ENCODE measurements at places on chromosomes 16 and 17.

DNA sequence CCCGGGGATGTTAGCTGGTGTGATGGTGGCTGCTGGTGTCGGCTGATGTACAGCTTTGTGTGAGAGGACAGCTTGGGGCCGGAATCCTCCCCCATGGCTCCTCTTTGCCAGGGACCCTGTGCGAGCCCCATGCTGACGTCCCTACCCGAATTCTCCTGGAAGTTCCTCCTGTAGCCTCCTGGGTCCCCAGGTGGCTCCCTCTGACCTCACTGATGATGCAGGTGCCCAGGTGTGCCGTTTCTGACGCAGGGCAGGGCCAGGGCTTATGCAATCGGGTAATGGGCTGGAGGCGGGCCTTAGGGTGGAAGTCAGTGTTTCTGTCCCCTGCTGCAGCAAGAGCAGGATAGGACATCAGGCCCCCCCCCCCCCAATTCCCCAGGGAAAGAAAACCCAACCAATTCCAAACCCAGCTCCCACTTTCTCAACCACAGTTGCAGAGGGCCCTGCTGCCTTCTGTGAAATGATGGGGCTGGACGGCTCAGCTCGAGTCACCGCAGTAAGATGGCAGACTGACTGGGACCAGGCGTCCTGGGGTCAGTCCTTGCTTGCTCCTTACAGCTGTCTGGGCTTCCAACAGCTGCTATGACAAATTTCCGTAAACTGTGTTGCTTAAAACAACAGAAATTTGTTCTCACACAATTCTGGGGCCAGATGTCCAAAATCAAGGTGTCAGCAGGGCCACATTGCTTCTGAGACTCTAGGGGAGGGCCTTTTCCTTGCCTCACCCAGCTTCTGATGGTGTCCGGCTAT, 139.0 kb upstream of the PLCG2 start:
- no peak for DNase-seq

DNA sequence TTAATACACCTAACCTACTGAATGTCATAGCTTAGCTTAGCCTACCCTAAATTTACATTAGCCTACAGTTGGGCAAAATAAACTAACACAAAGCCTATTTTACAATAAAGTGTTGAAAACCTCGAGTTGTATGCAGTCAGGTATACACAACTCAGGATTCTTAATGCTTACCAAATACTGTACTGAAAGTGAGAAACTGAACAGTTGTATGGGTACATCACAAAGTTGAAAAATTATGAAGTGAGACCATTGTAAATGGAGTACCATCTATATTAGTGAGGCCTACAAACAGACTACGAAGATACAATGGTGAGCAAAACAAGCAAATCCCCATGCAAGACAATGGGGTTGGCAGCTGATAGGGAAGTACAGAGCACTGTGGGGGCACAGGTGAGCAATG, 79.7 kb downstream of the VAT1L start:
- DNase-seq = no peak

DNA sequence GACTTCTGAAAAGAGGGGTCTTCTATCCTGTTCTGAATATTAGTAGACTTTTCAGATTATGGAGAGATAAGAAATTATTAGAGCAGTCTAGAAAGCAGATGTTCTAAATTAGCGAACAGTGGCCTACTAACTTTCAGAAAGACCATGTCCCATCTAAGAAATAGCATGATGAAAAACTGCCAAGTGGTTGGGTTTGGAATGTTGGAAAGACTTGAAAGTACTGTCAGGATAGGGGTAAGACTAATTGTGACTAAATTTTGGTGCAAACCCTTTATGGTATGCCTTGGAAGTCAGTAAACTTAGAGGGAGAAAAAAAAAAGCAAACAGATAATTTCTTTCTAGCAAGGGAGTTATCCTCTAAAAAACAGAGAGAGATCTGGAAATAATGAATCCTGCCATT, 41.1 kb downstream of the TANGO6 start:
- DNase-seq = no peak

DNA sequence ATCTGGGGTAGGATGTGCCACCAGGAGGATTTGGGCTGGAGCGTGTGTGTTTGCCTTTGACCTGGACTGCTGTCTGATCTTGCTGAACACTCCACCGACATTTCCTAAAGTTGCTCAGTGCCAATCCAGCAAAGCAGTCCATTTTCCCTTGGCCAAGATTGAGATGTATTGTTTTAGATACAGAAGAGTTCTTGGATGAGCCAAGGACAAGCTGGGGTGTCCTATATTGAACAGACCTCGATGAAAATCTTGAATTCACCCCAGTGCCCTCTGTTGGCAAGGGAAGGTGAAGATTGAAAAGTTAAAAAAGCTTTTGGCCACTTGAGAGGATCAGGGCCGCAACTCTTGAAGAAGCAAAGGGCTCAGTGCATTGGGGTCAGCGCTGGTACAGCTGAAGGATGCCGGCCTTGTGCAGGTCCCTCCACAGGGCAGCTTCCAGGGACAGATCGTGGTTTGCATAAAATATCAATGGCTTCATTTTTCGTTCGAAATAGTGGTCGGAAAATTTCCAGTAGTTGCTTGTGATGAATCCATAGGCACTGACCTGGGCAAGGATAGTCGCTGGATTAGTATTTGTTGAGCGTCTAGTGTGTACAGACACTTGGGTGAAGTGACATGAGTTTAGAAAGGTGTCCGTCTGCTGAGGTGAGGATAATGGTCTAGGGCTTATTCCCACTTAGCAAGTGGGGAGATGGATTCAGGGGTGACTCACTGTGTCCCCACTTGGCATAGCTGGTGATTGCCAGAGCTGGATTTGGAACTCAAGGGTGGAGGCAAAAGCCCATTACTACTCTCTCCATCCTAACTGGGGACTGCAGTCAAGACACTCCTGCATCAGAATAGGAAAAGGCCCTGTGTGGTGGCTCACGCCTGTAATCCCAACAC, 19.7 kb downstream of the ST6GALNAC2 start:
- DNase-seq = no peak

DNA sequence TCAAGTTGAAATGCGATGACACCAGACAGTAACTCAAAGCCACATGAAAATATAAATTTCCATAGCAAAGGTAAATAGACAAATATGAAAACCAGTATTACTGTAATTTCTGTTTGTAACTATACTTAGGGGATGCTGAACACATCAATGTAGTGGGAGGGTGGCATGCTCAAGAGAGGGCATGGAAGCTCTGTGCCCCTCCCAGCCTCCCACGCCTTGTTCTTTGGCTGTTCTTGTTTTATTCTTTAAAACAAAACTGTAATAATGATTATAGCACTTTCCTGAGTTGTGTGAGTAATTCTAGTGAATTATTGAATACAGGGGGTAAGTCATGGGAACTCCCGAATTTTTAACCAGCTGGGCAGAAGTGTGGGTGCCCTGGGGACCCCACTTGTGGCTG, 11.0 kb upstream of the GPT2 start:
- no peak for DNase-seq

DNA sequence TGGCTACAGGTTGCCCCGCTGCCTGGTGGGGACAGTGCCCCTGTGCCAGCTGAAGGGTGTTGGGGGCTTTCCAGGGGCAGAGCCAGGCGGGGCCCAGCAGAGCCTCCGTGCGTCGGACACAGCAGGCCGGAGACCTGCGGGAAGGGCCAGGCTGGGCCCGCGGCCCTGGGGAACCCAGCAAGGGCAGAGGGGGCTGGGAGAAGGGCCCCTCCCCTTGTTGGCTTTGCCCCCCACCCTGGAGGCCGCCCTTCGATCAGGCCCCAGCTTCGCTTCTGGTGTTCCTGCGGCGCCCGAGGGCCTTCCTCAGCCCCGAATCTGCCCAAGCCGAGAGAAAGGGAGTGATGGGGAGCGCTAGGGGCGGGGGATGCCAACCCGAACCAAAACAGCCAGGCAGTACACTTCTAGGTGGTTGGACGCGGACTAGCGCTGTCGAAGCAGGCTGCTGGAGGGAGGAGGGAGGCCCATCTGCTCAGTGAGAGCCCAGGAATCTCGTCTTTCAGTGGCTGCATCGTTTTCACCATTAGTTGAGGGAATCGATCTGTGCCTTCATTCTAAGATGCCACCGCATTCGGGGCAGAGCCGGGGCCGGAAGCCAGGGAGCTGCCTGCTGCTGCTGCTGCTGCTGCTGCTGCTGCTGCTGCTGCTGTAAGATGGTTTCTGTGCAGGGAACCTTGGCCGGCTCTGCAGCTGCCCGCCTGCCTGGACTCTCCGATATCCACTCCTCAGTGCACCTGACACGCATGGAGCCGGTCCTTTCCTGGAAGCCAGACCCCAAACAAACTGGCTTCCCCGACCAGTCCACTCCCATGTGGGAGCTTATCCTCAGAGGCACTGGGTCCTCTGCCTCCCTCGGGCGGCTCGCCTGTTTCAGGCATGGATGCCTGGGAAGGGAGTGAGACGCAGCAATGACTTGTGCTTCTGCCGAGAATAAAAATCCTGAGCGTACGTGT, 1.7 kb downstream of the JPH3 start:
- DNase-seq = no peak

GRCh38 chr16:86510465-86511261, at the start of gene FOXF1:
TSS of gene FOXF1 (plus strand) at chr16:86510527. CDS start at chr16:86510570, 43 bp downstream.
- no peak for DNase-seq

- peak; percentile 57 for DNase-seq
Measured at GRCh38 chr16:89574681-89575246, 794 bp upstream of the CPNE7 start.

DNA sequence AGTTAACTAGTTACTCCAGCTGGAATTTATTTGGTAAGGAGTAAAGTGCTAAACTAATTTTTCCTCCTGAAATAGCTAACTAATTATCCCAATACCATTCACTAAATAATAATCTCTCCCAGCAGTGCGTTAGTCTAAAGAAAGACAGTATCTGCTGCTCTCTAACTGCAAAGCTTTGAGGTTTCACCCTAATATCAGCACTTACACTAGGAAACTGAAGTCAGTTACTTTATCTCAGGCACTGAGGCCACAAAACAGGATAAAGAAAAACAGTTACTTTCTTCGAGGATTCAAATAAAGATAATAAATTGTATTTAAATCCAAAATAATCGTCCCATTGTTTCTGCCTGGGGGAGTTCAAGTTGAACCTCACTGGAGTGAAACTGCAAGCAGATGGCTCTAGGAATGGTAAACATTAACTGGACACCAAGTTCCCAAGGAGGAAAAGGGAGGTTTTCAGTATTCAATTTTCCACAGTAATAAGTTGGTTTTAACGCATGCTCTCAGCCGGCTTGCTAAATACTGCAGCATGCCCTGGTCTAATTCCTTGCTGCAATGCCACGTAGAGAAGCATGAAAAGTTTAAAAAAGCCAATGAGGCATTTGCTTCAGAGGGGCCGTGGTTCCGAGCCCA, 20.0 kb upstream of the FOXJ1 start:
- DNase-seq = no peak

DNA sequence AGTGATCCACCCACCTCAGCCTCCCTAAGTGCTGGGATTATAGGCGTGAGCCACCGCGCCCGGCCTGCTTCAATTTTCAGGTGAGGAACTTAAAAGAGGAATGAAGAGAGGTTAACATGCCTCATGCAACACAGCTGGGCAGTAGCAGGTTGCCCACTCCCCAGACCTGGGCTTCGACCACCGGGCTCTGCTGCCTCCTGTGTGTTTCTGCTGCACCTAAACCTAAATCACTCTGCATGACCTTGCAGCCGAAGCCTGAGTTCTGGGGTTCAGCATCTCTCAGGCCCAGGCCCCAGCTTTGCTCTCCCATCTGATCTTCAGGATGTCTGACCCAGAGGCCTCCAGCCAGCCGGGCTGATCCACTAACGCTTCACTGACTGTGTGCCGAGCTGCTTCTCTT, 112.6 kb downstream of the OR1D5 start:
- no peak for DNase-seq

DNA sequence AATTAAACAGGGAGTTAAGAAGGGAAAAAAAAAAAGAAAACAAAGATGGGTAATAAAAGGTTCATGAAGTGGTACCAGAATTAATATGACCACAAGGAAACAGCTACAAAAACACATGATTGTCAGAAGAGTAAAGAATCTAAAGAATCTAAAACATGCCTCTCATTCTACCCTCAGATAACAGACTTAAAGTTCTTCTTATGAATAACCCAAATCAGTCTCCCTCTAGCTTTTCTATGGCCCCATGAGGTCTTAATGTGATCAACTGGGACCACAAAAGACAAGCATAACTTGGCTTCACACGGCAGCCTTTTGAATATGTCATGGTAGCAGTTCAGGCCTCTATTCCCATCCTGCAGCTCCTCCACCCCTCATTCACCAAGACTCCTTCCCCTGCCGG, 6.9 kb downstream of the MYH10 start:
- no peak for DNase-seq

DNA sequence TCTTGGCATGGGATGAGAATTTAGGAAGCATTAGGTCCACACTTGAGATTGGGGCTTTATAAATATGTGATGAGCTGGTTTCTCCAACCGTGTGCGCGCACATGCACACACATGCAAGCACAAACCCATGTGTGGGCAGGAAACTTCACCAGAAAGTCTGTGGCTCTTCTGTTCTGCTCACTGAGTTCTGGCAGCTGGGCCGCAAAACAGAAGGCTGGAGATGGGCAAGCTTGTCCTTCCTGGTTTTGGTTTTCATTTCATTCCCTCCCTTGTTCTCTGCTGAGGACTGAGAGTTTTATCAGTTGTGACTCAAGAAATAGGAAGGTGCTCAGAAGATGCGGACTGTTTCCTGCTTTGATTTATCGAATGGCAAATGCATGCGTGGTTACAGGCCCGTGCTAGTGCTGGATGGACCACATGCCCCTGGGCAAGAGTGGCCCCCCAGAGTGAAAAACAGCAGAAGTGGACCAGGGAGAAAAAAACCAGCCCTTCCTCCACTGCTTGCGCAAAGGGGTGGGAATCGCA, 14.1 kb downstream of the MAP3K14 start:
- no peak for DNase-seq

DNA sequence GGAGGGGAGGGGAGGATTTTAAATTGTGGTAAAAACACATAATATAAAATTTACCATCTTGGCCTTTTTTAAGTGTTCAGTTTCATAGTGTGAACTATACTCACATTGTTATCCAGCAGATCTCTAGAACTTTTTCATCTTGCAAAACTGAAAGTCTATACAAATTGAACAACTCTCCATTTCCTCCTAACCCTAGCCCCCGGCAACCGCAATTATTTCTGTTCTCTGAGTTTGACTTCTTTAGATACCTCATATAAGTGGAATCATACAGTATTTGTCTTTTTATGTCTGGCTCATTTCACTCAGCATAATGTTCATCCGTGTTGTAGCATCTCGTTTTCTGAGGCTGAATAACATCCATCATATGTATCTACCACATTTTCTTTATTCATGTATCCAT, 30.0 kb upstream of the MRTFB start:
- no peak for DNase-seq

DNA sequence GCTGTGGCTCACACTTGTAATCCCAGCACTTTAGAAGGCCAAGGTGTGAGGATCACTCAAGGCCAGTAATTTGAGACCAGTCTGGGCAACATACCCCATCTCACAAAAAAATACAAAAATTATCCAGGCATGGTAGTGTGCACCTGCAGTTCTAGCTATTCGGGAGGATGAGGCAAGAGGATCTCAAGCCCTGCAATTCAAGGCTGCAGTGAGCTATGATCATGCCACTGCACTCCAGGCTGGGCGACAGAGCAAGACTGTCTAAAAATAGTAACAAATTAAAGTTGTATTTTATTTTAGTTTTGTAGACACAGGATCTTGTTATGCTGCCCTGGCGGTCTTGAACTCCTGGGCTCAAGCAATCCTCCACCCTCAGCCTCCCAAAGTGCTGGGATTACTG, 18.2 kb downstream of the USP31 start:
- DNase-seq = no peak

- DNase-seq = no peak
Measured at GRCh38 chr17:78418326-78419026, 40.0 kb downstream of the PGS1 start.
